ENCODE measurements at places on chromosomes 2 and 18.

DNA sequence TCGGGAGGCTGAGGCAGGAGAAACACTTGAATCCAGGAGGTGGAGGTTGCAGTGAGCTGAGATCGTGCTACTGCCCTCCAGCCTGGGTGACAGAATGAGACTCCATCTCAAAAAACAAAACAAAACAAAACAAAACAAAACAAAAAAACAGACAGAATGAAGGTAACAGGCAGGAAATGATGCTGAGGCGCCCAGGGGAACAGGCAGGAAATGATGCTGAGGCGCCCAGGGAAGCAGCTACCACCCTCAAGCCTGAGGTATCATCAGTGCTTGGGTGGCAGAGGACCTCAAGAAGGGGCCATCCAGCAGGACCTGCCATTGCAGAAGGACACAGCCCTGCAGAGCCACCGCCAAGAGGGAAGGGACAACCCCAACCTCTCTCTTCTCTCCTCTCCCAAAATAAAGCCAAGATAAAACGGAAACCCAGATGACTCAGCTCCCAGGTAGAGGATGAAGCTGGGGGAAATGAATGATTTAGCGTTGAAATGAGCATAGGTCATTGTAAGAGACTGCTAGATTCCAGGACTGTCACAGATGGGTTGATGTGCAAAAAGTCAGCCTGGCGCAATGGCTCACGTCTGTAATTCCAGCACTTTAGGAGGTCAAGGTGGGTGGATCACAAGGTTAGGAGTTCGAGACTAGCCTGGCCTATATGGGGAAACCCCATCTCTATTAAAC, 19.3 kb downstream of the SOWAHC start:
- no peak for DNase-seq

DNA sequence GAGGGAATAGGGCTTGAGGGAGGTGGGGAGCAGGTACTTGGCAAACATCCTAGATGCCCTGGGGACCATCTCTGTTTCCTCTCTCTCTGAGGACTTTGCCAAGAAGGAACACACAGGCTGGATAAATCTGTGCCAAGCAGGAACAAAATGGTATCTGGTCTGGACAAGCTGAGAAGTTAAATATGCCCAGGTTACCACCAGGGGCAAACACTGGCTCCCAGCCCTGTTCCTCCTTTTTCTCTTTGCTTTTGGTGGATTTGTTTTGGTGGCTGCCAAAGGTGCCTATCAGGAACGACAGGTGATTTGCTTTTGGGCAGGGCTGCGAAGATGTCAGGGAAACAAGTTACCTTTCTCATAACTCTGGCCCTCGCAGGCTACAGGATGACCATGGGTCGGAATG, 227.5 kb upstream of the SMAD2 start:
- no peak for DNase-seq

GRCh38 chr2:54906716-54907115, 143.5 kb downstream of the RTN4 start:
- no peak for DNase-seq

DNA sequence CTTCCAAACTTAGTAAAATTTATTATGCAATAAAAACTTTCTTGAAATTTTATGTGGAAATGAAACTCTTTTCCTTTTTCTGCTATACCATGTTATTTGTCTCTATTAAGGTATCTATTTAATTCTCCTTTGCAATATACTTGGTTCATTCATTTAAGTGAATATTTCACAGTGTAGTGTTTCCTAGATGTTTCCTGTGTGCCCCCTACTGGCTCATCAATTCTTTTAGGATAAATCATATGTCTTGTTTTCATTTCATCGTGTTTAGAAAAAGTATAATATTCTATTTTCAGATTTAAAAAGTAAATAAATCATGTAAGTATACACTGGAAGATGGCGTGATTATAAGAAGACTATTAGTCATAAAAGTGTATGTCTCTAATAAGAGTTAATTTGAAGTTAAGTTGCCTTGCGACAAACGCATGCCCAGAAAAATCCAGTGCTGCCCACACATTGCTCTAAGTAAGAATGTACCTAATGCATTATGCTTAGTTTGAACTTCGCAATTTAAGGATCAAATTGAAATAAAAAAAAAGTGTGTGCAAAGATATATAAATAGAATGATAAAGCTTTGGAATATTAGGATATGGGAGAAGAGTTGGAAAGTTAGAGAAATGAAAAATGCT, 525.4 kb downstream of the KCNJ3 start:
- DNase-seq, result no peak

- DNase-seq, result no peak
Observed at GRCh38 chr18:31795747-31796146, 35.1 kb upstream of the SLC25A52 start.

GRCh38 chr2:177683661-177684069, 291.1 kb downstream of the AGPS start:
- no peak for DNase-seq

DNA sequence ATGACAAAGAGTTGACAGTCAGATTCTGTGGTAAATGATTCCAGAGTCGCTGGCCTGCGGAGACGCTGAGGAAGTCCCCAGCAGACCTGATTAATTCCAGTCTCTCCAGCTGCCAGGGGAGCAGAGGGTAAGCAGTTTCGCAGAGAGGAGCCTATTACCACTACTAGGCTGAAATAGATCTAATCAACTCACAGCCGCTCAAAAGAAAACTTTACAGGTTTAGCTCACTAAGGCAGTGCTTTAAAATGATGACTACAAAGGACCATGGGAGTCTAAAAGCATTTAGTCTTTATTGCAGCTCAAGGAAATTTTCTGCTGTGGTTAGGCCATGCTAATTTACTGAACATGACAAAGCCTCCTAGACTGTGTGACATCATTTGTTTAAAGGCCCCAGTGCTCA, 445.6 kb upstream of the POU3F3 start:
- no peak for DNase-seq

DNA sequence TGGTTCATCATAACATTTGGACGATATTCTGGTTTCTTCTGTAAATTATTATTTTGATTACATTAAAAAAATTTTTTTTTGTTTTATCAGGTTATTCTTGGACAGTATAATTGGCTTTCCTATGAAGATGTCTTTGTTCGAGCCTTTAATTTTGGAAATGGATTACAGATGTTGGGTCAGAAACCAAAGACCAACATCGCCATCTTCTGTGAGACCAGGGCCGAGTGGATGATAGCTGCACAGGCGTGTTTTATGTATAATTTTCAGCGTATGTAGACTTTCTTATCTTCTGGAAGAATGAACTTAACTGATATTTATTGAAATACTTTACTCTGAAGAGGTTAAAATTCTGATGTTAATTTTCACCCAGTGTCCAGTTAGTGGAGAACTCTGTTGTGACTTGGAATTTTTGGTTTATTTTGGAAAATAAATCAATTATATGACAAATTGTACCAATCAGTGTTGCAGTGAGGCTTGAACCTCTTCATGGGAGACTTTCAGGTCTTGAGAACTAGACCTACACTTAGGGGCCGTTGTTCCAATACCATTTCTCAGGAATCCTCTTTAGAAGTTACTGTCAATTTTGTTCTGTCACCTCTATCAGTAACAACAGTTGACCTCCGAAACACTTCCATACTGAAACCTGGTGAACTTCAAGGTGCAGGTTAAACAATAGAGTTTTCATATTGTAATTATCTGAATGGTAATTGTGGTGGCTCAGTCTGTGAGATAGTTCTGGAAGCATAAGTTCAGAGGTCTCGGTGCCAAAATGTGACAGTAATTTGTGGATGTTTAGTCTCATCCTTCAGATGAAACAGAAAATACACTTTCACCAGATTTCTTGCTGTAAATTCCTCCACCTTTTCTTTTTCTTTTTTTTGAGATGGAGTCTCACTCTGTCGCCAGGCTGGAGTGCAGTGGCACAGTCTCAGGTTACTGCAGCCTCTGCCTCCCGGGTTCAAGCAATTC, 55.7 kb downstream of the ACSL3 start:
- no peak for DNase-seq

GRCh38 chr2:60899230-60899891, 18.0 kb downstream of the REL start:
- DNase-seq, result no peak

GRCh38 chr2:10410823-10411437, 37.2 kb downstream of the ODC1 start:
- DNase-seq, result no peak

GRCh38 chr18:25813110-25813509, 277.3 kb downstream of the SS18 start:
- DNase-seq, result no peak

DNA sequence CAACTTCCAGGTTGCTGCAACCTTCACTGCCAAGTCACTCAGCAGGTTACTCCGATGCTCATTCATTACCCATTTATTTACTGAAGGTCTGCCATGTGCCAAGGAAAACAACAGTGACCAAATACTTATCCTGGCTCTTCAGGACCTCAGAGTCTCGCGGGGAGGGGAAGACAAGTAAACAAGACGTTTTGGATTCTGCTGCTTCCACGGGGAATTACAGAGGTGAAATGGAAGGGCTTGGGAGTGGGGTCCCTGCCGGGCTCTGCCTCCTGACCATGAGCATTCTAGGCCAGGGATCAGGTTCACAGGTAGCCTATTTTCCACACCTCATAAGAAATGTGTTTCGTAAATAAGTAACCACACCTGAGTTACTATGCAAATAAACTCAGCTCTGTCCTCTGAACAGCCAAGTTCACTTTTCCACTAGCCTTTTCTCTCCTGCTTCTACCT, 68.1 kb downstream of the CLHC1 start:
- no peak for DNase-seq

All from HS-27A (cell line).